Stimulated activated CD8-positive, alpha-beta memory T cell treated with anti-CD3 and anti-CD28 coated beads, Interleukin-7, amount 100 ng/mL, for 48 hours (primary cell): ENCODE measurements at places on chromosomes 11 and 22.

DNA sequence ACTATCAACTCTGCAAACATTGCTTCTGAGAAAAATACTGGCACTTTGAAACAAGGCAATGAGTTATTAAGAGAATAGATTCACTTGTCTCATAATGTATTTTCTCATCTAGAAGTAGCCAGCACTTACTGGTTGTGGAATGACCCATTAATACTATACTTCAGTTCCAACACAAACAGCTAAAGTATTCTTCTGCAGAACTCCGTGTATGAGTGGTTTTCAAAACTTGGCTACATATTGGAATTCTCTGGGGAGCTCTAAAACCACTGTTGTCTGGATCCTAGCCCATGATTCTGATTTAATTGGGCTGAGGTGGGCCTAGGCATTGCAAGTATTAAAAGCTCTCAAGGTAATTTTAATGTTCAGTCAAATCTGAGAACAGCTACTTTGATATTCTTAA lies 1416.4 kb upstream of the RAG2 start:
- no peak for DNase-seq

GRCh38 chr11:1138097-1138496 lies 19.7 kb upstream of the MUC5AC start:
- no peak for DNase-seq

DNA sequence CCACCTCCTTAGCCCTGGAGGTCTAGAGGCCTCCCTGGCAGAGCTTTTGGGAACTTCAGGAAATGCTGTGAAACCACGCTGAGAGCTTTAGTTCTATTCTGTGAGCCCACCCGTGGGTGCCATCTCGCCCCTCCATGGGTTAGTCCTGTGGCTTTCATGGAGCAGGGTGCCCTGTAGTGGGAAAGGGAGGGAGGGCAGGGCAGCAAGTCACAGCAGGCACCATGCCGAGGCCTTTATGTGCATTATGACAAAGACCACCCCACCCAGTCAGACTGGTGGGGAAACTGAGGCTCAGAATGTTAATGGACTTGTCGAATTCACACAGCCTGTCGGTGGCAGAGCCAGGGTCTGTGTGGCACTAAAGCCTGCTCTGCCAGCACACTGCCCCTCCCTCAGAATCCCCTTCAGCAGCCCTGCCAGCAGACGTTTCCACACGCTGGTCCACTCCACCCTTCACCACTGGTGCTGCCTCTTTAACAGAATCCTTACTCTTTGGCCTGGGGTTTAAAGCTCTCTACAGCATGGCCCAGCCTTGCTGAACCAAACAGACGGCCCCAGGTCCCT lies 13.4 kb downstream of the TMPRSS13 start:
- no peak for DNase-seq

DNA sequence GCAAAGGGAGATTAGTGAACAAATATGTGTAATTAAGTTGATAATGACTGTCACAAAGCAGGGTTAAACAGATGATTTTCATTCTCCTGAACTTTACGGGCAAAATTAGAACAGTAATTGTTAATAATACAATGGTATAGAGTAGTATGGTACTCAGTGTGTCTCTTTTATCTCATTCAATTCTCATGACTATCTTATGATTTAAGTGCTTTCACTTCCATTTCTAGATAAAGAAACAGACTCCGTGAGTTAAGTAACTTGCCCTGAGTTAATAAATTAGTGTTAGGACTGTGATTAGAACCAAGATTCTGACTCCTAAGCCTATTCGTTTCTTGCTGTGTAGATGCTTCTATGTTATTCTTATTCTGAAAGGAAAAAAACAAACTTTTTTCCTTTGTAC lies 22.0 kb downstream of the PIH1D2 start:
- no peak for DNase-seq

DNA sequence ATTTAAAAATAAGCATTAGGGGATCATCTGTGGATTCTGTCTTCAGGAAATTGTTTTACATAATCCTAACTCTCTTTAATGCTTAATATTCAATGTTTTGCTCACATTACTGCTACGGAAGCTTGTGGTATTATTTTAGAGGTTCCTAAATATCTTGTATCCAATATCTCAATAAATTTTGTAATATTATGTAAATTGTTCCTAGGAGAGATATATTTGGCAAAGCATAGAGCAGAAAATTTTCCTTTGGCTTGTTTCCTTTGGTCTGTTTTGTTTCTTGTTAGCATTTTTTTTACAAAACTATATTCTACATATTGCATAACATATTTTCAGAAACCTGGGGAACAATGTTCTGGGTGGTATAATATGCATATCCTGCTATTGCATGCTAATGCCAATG lies 144.8 kb downstream of the GRIA4 start:
- DNase-seq = no peak

- no peak for DNase-seq
These were observed 701.8 kb downstream of the NTM start for GRCh38 chr11:132072044-132072857.

DNA sequence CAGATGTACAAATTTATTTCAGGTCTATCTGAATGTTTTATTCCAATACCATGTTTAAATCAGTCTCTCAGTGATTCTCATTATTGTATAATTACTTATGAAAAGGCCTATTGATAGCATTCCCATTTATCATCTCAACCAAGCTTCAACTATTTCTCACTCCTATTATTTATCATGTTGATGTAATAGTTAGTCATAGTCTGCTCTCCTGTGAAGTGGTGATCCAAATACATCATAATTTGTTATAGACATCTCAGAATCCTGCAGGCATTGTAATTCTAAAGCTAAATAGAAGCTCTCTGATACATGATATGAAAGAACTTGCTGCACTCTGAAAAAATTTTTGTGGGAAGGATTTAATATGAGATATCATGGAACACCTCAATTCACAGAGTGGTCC lies 21.8 kb upstream of the OR8G1 start:
- no peak for DNase-seq

- no peak for DNase-seq
These were observed 37.5 kb downstream of the SESN3 start for GRCh38 chr11:95193541-95193940.

DNA sequence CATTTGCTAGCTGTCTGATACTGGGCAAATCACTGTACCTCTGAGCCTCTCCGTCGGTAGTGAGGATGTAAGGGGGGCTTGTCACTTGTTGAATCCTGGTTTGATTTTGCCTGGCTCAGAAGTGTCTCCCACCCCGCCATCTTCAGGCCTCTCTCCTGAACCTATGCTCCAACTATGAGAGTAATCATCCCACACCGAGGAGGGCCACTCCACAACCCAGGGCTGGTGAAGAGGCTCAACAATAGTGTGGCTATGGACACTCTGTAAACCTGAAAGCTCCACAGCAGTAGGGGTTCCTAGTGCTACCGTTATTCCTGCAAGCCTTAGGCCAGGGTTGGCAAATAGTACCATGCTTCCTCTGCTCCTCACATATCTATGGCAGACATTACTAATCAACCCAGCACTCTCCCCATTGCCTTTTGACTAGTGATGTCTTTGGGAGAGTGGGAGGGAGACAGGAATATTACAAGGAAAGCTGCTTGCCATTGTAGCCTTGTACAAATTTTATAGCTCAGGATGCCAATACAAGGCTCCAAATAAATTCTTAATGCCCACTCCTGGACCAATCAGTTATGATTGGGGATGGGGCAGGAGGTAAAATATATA lies 134.0 kb upstream of the TEAD1 start:
- DNase-seq = no peak
